MG63 (cell line): ENCODE measurements at places on chromosomes 4 and X. TPM values are rescaled to one million over a fixed set of nuclear protein-coding genes. Genes with fewer than 3 reads are reported as not detected.

GRCh38 chr4:169253904-169254303, 16.9 kb downstream of the SH3RF1 start:
- DNase-seq = no peak

DNA sequence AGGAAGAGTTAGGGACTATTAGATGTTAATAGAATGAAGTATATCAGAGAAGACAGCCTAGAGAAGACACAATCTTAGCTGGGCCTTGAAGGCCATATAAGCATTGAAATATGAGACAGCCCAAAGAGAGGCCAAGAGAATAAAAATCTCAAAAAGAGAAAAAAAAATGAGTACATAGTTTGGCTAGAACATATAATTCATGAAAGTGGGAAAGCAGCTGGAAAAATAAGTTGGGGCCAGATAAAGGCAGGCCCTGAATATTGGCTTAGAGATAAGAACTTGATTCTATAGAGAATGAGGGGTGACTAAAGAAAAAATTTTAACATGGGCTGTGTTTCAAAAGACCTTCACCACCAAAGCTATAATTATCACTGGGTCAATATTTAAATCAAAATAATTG, 7.4 kb upstream of the UTP3 start:
- DNase-seq = no peak

DNA sequence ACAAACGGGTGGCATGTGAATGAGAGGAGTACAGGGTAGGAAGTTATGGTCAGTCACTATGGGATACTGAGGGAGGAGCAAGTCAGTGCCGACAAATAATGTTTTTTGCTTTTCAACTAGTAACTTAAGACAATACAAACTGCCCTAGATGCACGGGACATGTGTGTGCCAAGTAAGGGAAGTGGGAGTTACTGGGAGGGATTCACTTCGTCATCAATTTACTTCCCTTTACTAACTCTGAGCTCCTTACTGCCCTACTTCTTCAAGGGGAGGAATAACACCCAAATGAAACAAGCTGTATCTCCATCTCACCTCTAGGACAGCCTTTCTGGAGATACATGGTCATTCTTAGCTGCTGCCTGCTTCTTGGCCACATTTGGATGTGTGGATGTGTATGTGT, 97.7 kb downstream of the DGKK start:
- DNase-seq = no peak

GRCh38 chrX:7346021-7346420, 198.1 kb upstream of the PUDP start:
- DNase-seq = no peak

GRCh38 chr4:145102619-145103018, 4.5 kb downstream of the ABCE1 start:
- no peak for DNase-seq

GRCh38 chr4:173490817-173491528, 39.1 kb downstream of the HAND2 start:
- peak; percentile 50 for DNase-seq

DNA sequence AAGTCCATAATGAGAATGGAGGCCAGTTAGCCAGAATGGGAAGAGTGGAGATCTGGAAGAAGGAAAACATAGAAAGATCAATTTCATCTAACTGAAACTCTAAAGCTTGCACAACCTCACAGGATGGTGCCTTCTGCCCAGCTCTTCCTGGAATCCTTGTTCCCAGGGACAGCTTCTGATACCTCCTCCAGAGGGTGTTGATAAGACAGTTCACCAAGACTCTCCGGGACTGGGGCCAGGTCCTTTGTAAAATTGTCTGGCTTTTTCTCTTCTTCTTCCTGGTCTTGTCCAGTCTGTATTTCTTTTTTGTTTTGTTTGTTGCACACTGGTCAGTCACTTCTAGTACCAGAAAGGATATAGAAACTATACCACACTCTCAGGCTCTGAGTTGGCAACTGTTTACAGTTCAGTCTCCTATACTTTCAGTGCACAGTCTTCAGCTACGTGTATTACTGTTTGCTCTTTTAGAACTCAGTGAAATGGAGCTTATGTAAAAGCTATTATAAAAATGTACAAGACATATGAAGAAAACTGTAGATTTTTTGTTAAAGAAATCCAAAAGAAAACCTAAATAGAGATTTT, 142.8 kb upstream of the RPL34 start:
- no peak for DNase-seq

- DNase-seq = no peak
These were observed 272.6 kb upstream of the AGTR2 start for GRCh38 chrX:115897956-115898355.

DNA sequence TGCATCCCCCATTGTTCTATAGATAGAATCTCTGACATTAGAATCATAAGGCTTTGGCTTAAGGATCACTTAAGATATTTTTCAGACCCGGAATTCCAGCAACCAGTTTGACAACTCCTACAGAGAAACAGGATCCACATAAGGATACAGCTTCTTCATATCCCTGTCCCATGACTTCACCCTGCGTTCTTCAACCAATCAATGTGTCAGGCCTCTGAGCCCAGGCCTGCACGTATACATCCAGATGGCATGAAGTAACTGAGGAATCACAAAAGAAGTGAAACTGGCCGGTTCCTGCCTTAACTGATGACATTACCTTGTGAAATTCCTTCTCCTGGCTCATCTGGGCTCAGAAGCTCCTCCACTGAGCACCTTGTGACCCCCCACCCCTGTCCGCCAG, 85.1 kb downstream of the MFAP3L start:
- DNase-seq = no peak

DNA sequence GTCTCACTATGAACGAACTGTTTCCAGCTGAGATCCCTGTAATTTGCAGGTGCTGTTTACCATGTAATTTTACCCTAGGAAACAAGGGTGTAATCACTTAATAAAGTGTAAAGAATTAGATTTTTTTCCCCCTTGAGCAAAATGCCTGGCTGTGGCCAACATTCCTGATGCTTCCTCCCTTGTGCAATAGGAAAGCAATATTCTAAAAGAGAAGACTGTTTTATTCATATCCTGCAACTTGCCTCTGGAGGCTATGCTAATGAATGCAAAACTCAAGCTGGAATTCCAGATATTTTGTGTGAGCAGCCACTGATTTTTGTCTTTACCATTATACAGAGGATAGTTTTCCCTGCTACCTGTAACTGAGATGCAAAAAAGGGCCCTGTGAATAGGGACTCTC, 98.0 kb downstream of the AWAT2 start:
- DNase-seq = no peak

DNA sequence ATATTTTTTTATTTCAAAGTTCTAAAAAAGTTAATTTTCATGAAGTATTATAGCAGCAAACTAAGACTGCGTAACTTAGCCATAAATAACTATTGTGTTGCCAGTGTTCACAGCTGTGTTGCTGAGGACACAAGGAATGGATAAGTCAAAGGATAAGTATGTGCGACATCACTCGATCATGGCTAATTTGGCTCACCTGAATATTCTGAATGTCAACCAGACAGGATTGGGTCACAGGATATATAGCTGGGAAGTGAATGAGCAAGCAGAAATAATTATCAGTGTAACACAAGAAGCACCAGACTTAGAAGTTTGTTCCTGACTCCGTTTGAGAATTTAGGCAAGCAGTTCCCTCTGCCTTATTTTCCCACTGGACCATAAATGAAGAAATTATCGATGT, 33.9 kb downstream of the PRDM8 start:
- DNase-seq = peak; percentile 35

DNA sequence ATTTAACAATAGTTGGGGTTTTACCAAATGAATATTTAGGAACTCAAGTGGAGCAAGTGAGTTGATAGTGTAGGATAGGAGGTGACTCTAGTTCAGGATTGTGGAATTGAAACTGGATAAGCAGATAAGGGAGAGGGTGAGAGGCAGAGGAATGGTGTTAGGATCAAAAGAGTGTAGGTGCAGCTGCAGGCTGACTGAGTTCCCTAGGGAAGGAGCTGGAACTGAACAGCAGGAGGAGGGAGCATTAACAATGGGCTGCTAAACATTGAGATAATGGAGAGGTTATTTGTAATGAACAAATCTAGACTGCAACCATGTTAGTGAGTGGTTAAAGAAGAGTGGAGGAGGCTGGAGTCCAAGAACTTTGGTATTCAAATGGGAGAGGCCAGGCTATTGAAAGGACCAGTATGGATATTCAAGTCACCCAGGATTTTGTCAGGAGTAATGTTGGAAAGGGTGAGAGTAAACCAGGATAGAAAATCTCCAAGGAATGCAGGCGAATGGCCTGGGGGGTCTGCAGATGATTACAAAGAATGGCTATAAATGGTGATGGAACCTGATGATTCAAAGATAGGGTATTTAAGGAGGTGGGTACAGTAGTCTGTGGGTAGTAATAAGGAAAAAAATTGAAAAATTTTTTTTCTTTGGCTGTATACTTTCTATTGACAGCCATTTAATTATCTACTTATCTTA, 497.1 kb upstream of the TENM3 start:
- no peak for DNase-seq

GRCh38 chrX:4129626-4130025, 416.2 kb upstream of the PRKX start:
- DNase-seq = no peak

- no peak for DNase-seq
These were observed 4.2 kb upstream of the ERVMER34-1 start for GRCh38 chr4:52755426-52755825.

DNA sequence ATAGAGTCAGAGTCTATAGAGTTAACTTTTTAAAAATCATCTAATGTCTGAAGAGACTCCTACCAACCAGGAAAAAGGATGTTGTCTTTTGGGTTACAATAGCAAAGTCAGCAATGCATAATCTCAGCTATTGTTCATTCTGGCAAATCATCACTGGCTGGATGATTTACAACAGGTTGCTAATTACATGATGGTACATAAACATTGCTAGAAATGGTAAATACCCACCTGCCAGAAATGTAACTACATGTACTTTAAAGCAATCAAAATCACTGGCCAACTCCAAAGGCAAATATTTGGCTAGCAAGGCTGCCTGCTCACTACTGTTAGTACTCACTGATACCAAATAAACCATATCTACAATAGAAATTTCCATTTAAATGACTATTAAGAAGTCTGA, 91.1 kb downstream of the PPP3CA start:
- DNase-seq = no peak

DNA sequence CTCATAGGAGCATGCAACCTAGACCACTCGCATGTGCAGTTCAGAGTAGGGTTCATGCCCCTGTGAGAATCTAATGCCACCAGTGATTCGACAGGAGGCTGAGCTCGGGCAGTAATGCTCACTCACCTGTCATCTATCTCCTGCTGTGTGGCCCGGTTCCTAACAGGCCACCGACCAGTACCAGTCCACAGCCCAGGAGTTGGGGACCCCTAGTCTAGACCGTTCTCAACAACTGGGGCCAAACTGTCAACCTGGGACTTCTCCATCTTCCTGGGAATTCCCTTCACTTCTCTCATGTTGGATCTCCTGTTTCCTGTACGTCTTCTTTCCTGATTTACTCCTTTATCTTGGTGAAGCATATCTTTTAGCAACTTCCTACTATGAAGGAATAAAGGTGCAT, 79.4 kb upstream of the HELT start:
- no peak for DNase-seq

DNA sequence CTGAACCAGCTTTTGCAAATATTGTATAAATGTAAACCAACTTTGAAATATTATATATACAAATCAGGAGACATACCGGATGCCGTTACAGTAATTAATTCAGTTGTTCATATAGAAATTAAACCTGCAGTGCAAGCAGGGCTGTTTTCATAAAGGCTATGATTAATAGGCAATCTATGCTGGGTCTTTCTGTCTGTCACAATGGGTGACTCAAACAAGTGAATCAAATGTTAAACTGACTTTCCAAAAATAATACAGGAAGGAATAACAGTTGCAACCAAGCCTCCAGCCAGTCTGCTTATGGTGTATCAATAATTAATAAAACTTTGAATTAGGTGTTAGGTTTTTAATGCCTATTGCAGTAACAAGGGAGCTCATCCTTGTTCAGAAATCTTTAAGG, 43.9 kb downstream of the GABRB1 start:
- DNase-seq = no peak

The NEXMIF gene
- not detected in 2 replicates for total RNA-seq

The CT55 gene
- total RNA-seq = not detected in 2 replicates

The FABP2 gene
- not detected in 2 replicates for total RNA-seq

The CSAG3 gene
- total RNA-seq = not detected in 2 replicates

The CNGA1 gene
- not detected in 2 replicates for total RNA-seq

The COL25A1 gene
- not detected in 2 replicates for total RNA-seq

The HTRA3 gene
- 0.15 and 1.3 TPM in 2 replicates for total RNA-seq
